ENCODE measurements at places on chromosomes 3 and 15.

DNA sequence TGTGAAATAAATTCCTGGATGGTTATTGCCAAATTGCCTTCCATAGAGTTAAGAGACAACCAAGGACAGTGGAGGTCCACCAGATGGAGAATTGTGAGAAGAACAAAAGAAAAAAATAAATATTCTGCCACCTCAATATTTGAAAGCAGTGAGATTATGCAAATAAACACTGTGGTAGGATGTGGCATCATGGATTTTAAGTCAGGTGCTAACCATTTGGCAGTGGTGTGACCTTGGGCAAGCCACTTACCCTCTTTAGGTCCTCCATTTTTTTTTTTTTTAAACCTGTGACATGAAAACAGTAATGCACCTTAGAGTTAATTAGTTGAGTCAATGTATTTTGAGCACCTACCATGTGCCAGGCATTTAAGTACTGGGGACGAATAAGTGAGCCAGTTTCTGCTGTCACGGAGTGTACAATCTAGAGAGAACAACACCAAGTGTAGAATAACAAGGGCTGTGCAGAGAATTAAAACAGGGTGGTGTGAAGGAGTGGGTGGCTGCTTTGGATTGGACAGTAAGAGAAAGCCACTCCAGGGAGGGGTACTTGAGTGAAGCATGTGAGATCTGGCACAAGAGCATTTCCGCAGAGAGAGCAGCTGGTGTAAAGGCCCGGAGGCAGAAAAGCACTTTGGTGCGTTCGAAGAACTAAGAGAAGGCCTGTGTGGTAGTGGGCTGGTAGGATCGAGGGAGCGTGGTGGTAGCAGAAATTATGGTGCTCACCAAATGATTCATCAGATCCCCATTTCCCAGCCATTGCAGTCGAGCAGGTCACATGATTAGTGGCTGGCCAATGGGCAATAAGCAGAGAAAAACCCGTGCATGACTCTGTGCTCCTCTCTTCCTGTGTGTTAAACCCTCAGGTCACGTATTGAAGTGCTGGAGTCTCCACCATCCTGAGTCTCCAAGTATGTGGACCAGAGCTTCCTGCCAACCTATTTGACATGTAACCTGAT, 39.2 kb downstream of the CCK start:
- no peak for DNase-seq

DNA sequence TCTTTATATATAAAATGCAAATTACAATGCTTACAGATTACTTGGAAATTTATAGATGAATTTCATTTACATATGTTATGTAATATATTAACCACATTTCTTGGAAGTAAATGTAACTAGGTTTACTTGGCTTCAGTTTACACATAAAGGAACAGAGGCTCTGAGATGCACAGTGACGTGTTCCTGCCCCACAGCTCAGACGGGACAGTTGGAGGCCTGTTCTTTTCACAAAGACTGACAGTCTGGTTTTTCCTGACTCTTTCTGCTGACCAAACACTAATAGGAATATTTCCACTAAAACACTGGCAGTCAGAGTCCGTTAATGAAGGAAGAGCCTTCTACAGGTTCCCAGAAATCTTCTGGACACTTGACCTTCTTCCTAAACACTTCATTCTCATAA, 336.1 kb downstream of the MFSD1 start:
- DNase-seq: no peak

- DNase-seq: no peak
Measured at GRCh38 chr15:39835550-39835949, 52.9 kb upstream of the FSIP1 start.

GRCh38 chr3:169104972-169105371, 558.5 kb downstream of the MECOM start:
- DNase-seq: no peak

- no peak for DNase-seq
Measured at GRCh38 chr3:126313580-126314304, 43.5 kb downstream of the KLF15 start.

DNA sequence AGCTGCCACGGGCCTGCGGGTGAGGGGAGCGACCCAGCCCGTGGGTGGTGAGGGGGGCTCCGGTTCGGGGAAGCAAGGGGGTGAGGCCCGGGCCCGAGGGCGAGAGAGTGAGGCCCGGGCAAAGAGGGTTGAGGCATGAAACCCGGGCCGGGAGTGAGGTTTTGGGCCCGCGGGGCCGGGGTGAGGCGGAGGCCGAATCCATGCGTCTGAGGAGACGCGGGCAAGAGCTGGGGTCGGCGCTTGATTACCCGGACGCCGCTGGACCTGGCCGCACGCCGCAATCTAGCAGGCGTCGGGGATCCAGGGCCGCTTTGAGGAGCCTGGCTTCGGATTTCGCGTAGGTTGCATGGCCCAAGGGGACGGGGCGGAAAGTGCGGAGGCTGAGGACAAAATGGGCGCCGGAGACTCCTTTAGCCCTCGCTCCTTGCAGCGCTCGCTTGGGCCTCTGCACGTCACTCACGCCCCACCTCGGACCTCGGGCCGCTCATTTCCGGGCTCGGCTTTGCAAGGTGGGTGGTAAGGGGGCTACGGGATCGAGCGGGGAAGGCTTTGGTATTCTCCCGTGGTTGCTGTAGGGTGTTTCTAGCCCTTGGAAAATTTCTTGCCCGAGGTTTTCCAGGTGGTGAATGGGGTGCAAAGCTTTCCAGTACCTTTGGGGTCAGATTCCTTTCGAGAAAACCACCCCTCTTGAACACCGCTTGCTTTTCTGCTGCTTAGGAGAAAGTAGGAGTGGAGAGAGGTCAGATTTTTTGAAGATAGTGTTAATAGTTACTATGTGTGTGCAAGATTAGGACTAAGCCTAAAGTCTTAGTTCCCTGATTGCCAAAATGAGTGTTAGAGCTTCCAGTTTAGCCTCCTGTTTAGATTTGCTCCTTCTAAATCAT, 827 bp downstream of the SLC25A36 start:
- peak; percentile 75 for DNase-seq

DNA sequence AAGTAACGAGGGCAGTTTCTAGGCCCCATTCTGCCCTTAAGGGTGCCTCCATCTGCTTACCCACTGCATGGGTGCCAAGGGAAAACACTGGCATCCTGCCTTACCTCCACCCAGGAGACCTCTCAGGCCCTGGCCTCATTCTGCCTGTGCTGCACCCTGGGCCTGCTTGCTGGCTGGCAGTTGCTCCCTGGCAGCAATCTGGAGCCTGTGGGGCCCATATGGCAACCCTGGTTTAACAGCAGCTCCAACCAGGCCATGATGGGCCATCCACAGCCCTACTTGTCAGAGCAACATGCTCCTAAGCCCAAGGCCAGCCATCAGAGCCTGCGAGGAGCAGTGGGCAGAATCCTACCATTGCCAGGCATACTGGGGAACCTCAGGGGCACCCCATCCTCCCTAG, 3.7 kb downstream of the C3orf18 start:
- no peak for DNase-seq

DNA sequence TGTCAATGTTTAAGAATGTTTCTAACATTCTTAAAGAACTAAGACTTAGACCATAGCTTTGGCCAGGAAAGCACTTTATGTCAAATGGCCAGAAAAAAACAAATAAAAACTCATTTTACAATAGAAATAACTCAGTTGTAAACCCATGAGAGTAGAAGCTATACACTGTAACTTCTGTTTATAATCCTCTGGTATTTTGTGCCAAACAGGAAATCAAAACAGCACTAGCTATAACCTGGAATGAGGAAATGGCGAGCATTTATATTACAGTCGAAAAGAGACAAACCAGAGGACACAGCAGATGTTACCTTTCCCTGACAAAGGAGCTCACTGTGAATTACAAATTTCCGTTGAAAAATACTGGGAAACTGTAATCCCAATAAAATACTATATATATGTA, 10.3 kb downstream of the GK5 start:
- DNase-seq: no peak

GRCh38 chr3:15205934-15206661, at the start of gene CAPN7:
TSS of gene CAPN7 (plus strand) at chr3:15206246. CDS start at chr3:15206496, 250 bp downstream.
- peak; percentile 95 for DNase-seq

DNA sequence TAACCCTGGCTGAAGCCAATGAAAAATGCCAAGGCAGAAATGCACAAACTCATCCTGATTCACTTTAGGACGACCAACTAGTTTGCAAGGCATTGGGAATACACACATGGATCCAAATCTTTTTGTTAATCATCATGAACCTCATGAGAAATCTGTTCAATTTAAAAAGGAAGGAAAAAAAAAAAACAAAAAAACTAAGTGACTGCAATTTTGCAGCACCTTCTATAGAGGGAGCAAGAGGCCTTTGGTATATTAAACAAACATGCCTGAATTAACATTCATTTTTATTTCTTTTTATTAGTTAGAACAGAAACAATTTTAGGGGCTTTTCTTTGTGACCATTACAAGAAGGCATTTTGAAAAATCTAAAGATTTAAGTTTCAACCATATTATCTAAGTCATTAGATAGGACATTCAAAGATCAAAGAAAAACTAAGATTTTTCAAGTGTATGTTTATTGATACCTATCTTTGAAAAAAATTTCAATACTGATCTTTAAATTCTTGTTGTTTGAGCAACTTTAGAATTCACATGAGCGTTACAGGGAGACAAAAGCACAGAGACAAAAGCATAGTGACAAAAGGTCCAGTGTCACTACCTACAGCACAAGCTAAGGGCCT, 182.4 kb downstream of the CBLB start:
- DNase-seq: peak; percentile 46

GRCh38 chr3:161821591-161821990, 325.0 kb downstream of the OTOL1 start:
- no peak for DNase-seq

DNA sequence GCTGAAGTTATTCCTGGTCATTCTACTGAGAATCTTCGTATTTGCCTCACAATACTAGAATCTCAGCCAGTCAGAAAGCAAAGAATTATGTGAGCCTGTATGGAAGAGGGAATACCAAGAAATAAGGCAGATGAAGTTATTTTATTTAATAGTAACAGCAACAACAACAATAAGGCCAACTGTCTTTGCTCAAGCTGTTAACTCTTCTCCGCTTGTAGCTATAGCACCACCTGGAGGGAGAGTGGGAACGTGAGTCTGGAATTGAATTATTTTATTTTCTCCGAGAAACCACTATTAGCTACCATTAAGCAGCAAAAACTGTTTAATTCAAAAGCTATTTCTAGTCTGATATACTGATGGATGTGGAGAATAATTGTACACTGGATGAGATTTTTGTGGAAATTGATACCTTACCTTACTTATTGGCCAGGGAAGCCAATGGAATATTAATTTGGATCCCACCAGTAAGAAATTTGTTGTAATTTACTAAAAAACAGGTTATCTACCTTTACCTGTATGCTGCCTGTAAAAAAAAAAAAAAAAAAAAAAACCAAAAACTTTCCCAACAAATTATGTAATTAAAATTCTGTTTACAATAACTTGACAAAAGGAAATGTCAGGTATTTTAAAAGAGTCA, 50.1 kb downstream of the CALML4 start:
- DNase-seq: peak; percentile 29

GRCh38 chr3:112437146-112438022, 61.9 kb downstream of the BTLA start:
- peak; percentile 36 for DNase-seq

GRCh38 chr15:39453620-39454019, 127.3 kb upstream of the THBS1 start:
- DNase-seq: peak; percentile 88

GRCh38 chr15:80531388-80531787, 127.2 kb downstream of the ARNT2 start:
- DNase-seq: no peak
